Putamen (tissue), 1 donor: ENCODE measurements at places on chromosomes 6 and 20.

- DNase-seq, result no peak
Measured at GRCh38 chr6:93165850-93166430, 253.4 kb downstream of the EPHA7 start.

DNA sequence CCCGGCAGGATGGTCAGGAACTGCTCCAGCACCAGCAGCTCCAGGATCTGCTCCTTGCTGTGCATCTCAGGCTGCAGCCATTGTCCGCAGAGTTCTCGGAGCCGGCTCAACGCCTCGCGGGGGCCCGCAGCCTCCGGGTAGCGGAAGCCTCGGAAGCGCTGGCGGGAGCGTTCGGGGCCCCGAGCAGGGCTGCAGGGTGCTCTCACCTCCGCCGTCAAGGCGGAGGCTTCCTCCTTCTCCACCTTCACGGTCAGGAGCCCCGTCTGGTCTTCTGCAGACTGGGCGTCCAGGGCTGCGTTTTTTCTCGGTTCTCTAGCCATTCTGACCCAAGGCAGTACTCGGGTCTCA is 434 bp downstream of the ZKSCAN4 start:
- DNase-seq, result no peak

DNA sequence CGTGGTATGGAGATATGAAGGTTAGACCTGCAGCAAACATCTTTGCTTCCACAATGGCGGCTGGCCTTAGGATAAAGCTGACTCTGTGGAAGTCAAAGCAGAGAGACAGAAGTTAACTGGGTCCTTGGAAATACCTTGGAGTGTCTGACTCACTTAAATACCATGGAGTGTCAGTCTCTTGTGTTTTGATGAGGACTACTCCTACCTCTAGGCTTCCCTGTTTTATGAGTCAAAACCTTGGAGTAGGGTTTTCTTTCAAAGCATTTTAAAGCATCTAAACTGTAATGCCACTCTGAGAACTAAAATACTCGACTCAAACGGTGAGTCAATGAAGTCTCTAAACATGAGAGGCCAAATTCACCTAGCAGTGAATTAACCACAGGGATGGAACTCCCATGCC is 329.1 kb downstream of the SAMD5 start:
- DNase-seq, result no peak

DNA sequence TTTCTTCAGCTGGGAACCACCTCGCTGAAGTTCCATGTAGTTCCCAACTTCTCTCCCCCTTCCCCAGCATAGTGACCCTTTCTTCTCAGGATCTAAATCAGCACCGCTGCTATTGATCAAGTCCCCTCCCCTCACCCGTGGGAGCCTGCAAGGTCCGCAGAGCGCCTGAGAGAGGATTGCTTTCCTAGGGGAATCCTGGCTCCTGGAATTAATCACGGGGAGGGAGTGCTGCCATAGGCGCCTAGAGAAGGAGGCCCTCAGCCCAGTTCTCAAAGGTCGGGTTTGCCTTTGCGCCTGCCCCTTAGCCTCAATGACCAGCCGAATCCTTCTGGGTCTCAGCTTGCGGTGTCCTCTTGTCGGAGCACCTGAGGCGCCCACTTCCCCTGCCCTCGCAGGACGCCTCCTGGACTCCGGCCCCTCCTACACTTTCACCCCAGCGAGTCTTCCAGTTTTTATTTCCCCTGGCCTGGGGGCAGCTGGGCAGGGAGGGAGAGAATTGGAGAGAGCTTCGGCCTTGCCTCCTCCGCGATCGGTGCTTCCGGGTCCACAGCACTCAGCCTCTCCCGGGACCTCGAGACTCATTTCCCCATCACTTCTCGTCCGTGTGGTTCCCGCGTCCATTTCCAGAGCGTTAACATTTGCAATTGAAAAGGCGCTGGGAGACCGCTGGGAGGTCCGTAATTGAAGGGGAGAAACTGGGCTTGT is 3.1 kb upstream of the NKX2-2 start:
- no peak for DNase-seq

- DNase-seq, result no peak
Measured at GRCh38 chr6:36285797-36286196, 15.9 kb downstream of the PNPLA1 start.

DNA sequence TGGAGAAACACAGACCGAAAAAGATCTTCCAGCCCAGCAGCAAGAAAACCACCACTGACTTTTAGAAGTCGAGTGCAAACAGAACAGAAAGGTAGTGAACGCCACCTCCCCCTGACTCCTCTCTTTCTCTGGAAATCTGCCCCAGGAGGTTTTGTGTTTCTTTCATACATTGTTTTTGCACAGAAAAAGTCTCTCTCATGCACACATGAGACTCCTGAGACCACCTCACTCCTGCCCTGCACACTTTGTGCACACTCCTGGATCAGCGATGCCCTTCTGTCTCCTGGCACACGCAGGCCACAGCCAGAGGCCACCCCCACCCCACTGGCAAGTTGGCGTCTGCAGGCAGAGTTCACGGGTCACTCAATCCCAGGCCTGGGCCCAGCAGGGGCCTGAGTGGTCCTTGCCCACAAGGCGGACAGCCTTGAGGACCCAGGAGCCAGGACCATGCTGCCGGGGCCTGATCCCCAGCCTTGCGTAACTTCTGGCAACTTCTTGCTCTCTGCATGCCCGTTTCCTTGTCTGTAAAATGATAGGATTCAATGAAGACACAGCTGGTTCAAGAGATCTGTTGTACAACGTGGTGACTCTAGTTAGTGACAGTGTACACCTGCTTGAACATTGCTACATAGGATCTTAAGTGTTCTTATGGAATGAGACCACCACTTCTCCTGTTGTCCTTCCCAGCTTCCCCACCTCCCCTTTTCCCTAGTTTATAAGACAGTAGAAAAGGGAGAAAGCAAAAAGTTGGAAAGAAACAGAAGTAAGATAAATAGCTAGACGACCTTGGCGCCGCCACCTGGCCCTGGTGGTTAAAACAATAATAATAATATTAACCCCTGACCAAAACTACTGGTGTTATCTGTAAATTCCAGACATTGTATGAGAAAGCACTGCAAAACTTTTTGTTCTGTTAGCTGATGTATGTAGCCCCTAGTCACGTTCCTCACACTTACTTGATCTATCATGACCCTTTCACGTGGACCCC is 30.2 kb upstream of the CST7 start:
- DNase-seq, result no peak

DNA sequence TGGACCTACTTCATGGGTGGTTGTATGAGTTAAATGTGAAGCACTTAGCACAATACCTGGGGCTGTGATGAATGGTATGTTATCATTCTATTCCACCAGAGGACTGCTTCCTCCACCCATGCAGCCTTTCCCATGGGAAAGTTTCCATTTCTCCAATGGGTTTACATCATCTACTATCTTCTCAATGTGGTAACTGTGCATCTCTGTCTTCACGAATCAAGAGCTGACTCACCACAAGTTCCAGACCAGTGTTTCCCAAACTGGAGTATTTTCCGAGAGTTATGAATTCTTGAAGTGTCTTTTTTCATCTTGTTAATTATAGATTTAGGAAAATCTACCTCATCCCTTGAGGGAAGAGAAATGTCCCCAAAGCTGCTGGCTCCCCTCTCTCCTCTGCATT is 182.8 kb downstream of the UNC5CL start:
- no peak for DNase-seq

GRCh38 chr20:32285621-32286371 is 8.3 kb downstream of the KIF3B start:
- DNase-seq, result no peak

GRCh38 chr6:111540681-111541025 is 57.6 kb upstream of the REV3L start:
- DNase-seq, result no peak

- DNase-seq, result no peak
Measured at GRCh38 chr6:119346450-119346849, 3.1 kb downstream of the MAN1A1 start.

GRCh38 chr6:97958134-97958533 is 675.1 kb upstream of the MMS22L start:
- no peak for DNase-seq

DNA sequence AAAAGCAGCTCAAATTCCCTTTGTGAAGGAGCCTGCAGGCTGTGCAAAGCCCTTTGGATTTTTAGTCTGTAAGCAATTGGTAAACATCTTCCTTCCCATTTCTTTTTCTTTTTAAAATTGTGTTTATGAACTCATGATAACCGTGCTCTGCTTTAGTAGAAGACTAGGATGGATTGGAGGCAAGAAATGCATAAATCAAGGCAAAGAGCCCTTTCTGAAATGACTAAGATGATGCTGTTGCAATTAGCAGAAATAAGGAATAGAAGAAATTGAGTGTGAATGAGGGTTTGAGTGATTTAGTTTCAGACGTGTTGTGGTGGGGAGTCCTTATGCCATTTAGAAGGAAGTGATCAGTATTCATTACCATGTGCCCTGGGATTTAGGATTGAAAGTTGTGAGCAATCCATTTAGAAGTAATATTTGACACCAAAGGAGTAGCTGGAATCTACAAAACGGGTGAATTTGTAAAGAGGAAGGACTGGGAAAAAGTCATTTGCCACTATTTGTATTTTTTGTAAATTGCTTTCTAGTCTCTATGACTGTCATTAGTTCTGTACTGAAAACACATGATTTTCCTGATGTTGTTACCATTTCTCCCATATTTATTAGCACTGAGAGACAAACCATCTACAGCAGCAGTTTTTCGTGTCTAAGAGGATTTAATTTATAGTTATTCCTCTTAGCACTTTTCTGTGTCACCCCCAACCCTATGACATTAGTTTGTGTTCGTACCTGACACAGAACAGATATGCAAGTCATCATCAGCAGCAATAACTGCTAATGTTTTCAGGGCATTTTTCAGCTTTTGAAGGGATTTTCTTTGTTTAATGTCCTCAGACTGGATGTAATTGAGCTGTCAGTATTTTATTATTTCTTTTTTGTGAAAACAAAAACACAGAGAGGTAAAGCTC is 265.0 kb downstream of the UTRN start:
- DNase-seq, result no peak

DNA sequence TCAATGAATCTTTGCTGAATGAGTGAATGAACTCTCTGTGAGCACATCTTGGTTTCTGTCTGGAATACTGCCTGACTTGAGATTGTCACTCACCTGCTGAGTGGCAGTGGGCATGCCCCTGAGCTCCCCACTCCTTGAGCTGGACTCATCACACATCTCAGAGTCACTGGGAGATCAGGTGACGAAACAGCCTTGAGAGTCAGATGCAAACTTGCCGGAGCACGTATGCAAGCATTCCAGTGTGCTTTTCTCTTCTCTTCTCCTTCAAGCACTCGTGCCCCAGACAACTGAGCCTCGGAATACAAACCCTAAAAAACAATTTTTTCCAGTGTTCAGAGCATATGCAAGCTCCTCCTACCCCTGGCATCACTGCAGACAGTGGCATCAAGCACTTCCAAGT is 9.4 kb upstream of the BMP7 start:
- DNase-seq, result no peak

GRCh38 chr20:59575216-59575615 is 29.1 kb upstream of the PHACTR3 start:
- no peak for DNase-seq

- no peak for DNase-seq
Measured at GRCh38 chr6:41724586-41725501, 10.6 kb downstream of the TFEB start.

- DNase-seq, result no peak
Measured at GRCh38 chr6:48213076-48213788, 102.2 kb upstream of the PTCHD4 start.

- DNase-seq, result no peak
Measured at GRCh38 chr20:19451923-19452295, 239.5 kb downstream of the SLC24A3 start.

- peak; percentile 48 for DNase-seq
Measured at GRCh38 chr6:164929408-164929977, 379.9 kb downstream of the C6orf118 start.

DNA sequence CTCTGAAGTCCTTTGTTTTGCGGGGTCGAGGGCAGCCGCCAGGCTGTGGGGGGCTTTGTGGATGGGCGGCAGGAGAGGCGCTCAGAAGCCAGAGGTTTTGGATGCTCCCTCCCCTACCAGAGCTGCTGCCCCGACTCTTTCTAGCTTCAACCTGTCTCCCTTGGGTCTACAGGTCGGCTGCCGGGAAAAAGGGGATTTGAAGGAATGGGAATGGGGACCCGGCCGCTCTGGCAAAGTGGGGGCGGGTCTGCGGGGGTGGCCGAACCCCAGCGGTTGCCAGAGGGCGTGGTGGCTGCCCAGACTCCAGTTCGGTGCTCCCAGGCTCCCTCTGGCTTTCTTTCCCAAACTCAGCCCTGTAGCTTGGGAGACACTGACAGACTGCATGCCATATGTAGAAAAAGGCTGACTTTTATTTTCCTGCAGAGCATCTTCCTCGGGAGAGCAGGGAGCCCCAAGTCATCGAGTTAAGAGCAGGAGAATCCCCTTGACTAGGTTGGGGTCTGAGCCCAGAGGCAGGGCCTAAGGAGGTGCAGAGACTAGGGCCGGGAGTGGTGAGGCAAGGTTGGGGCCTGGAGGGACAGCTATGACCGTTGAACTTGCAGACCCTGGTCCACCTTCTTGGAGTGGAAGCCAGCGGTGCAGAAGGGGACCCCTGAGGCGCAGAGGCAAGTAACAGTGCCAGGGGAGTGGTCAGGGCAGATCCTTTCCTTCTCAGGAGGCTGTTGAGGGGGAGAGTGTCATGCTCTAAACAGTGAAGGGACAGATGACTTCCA is 1.4 kb upstream of the PPP1R18 start:
- no peak for DNase-seq
